Naive B cell (primary cell): ENCODE measurements at places on chromosomes 1 and 21.

DNA sequence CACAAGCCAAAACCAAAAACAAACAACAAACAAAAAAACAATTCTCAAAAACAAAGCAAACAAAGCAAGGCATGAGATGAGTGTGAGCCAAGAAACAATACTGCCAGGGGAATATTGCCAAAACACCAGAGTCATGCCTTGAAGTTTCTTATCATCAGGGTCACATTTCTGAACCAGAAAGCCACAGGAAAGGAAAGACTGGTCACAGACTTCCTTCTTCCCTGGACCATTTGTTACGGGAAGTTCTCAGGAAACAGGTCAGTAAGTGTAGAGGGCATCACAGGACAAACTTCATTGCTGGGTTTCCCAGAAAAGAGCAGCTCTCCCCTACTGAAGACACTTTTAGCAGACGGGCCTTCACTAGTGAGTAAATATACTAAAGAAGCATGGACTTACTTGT is 191.2 kb downstream of the GABPA start:
- no peaks in the 10 kb centered on the region for H3K4me1 ChIP-seq
- no peaks in the 10 kb centered on the region for H3K36me3 ChIP-seq
- no peak for DNase-seq
- no peak overlapping the region for H3K27ac ChIP-seq

DNA sequence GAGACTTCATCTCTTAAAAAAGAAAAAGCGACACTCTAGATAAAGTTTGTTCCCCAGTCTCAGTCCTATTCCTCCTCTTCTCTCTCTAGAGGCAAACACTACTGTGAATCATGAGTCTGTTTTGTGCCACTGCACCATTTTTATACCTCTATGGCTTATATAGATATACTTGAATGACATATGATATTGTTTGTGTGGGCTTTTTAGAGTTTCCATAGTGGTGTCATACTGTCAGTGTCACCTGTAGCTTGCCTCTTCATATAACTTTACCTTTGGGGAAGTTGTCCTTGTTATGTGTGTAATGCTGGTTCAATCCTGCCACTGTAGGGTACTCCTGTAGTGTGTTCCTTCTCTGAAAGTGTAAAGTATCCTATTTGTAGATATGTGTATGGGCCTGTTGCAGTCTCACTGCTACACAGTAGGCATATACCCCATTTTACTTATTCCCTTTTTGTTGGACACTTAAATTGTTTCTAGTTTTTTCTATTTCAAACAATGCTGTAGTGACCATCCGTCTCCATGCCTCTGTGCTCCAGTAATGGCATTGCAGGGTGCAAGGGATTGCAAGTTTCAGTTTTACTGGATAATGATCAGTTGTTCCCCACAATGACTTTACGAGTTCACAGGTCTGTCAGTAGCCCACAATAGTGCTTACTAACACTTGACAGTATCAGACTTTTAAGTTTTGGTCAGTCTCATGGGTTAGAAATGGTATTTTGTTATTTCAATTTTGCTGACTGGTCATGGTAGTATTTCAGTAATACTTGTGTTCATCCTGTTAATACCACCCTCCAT is 2.7 kb downstream of the PRMT2 start:
- DNase-seq = no peak
- peak overlapping the region; percentile 2 for H3K4me3 ChIP-seq
- H3K4me1 ChIP-seq = peaks cover 25% of the 10 kb centered on the region
- H3K36me3 ChIP-seq = peaks cover 11% of the 10 kb centered on the region
- no peaks in the 10 kb centered on the region for H3K27me3 ChIP-seq
- no peak overlapping the region for H3K27ac ChIP-seq

GRCh38 chr1:41296506-41296905 is 54.4 kb upstream of the SCMH1 start:
- no peak for DNase-seq
- no peaks in the 10 kb centered on the region for H3K4me1 ChIP-seq

DNA sequence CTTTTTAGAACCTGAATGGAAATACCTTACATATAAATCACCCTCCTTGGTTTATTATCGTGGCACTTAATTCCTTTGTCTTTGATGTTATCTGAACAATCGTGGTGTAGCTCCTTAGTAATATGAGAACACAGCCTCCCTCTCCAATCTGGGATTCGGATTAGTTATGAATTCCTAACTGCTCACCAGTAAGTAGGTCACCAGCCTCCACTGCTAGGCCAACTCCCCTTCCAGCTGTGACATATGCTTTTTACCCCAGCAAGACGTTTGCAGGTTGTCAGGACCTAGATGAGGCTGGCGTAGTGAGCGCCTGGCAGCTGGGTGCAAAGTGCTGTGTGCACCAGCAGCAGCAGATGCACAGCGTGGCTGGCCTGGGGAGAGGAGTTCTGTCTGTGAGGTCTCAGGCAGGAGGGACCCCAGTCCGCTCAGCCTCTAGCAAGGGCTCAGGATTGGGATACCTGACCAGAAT is 38.2 kb downstream of the NTPCR start:
- no peak overlapping the region for H3K27ac ChIP-seq
- H3K36me3 ChIP-seq = peaks cover 17% of the 10 kb centered on the region
- no peak overlapping the region for H3K4me3 ChIP-seq
- H3K4me1 ChIP-seq = no peaks in the 10 kb centered on the region
- no peaks in the 10 kb centered on the region for H3K27me3 ChIP-seq

GRCh38 chr21:15333951-15334350 is 269.2 kb upstream of the NRIP1 start:
- no peaks in the 10 kb centered on the region for H3K27me3 ChIP-seq
- H3K27ac ChIP-seq = no peak overlapping the region
- no peak for DNase-seq
- no peaks in the 10 kb centered on the region for H3K36me3 ChIP-seq

- no peak overlapping the region for H3K4me3 ChIP-seq
- H3K36me3 ChIP-seq = no peaks in the 10 kb centered on the region
- H3K4me1 ChIP-seq = peaks cover 5% of the 10 kb centered on the region
- H3K27me3 ChIP-seq = no peaks in the 10 kb centered on the region
These were observed 19.3 kb upstream of the UMODL1 start for GRCh38 chr21:42051788-42052187.

DNA sequence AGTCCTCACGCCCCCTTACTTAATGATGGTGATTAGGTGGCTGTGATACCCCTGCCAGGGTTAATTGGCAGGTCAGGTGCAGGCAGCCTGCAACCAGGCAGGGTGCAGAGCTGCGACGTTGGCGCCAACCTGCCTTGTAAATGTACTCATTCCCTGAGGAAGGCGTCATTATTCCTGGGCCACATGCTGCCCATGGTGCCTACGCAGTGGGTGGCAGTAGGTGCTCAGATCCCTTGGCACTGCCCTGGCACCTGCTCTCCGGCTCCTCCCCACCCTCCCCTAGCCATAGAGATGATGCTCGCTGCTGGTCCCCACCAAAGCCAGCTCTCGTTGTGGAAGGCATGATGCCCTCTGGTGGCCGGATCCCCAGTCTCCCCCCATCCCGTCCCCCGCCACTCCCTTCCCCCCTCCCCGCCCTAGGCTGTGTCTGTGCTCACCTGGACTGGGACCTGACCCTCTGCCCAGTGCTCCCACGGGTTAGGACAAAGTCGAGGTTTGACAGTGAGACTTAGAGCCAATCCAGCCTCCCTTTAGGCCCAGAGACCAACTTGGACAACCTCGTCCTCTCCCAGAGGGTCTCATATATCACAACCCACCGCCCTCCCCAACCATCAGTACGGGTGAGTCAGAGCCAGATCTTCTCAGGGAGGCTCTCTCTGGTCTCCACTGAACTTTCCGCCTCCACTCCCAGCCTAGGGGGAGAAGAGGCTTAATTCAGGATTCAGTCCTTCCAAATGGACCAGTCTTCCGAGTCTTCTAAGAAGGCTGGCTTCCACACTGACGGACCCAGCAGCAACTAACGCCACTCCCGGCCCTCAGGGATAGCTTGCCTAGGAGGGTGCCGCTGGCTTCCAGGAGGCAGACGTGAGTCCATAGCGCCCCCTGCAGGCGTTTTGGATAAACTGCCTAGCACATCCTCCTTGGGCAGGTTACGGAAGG is 5.7 kb downstream of the KRTCAP2 start:
- DNase-seq = peak; percentile 84
- H3K4me3 ChIP-seq = peak overlapping the region; percentile 72
- peaks cover 9% of the 10 kb centered on the region for H3K36me3 ChIP-seq
- peaks cover 34% of the 10 kb centered on the region for H3K4me1 ChIP-seq

- no peak overlapping the region for H3K4me3 ChIP-seq
- H3K27ac ChIP-seq = no peak overlapping the region
- H3K27me3 ChIP-seq = no peaks in the 10 kb centered on the region
- peaks cover 7% of the 10 kb centered on the region for H3K36me3 ChIP-seq
- DNase-seq = no peak
These were observed 38.7 kb upstream of the IPO9 start for GRCh38 chr1:201790261-201790660.

- H3K4me3 ChIP-seq = no peak overlapping the region
- H3K4me1 ChIP-seq = no peaks in the 10 kb centered on the region
- no peak for DNase-seq
- peaks cover 10% of the 10 kb centered on the region for H3K36me3 ChIP-seq
- H3K27me3 ChIP-seq = no peaks in the 10 kb centered on the region
- no peak overlapping the region for H3K27ac ChIP-seq
These were observed 406.8 kb downstream of the PTBP2 start for GRCh38 chr1:97128426-97128825.

GRCh38 chr1:239884796-239885195 is 206.9 kb upstream of the FMN2 start:
- DNase-seq = no peak
- no peaks in the 10 kb centered on the region for H3K4me1 ChIP-seq
- H3K27me3 ChIP-seq = no peaks in the 10 kb centered on the region
- H3K4me3 ChIP-seq = no peak overlapping the region
- no peak overlapping the region for H3K27ac ChIP-seq

DNA sequence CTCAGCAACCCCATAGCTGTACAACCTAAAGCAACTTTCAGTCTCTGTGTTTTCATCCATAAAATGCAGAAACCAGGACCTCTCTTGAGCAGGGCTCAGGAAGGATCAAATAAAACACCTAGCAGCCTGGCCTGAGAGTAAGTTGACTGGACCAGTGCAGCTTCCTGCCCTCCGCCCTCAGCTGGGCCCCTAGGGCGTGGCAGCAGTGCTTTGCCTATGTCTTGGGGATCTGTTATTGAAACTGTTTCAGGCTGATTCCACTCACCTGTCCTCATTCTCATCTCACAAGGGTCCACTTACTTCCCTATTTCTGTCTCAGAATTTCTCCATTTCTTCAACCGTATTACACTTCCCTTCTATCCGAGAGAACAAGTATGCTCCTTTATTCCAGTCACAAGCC is 17.3 kb downstream of the LRRC42 start:
- H3K36me3 ChIP-seq = peaks cover 19% of the 10 kb centered on the region
- no peaks in the 10 kb centered on the region for H3K4me1 ChIP-seq
- no peaks in the 10 kb centered on the region for H3K27me3 ChIP-seq
- H3K27ac ChIP-seq = no peak overlapping the region

DNA sequence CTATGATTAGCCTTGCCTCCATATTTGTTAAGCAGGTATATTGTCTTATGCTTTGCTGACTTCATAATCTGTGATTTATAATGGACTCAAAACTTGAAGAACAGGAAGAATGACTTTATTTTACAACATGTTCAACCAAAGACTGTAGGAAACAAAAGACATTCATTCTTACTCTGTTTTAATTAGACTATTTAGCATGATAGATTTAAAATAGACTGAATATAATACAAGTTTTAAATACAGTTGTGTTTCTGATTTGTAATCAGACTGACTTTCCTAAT is 63.1 kb downstream of the CDC14A start:
- H3K27ac ChIP-seq = no peak overlapping the region
- peaks cover 26% of the 10 kb centered on the region for H3K4me1 ChIP-seq
- no peaks in the 10 kb centered on the region for H3K27me3 ChIP-seq
- no peak for DNase-seq
- H3K4me3 ChIP-seq = no peak overlapping the region
- peaks cover 17% of the 10 kb centered on the region for H3K36me3 ChIP-seq

- no peaks in the 10 kb centered on the region for H3K27me3 ChIP-seq
- peak overlapping the region; percentile 73 for H3K27ac ChIP-seq
- H3K36me3 ChIP-seq = no peaks in the 10 kb centered on the region
- no peak overlapping the region for H3K4me3 ChIP-seq
- peaks cover 57% of the 10 kb centered on the region for H3K4me1 ChIP-seq
- no peak for DNase-seq
These were observed 5.3 kb downstream of the CHD1L start for GRCh38 chr1:147247656-147248238.

GRCh38 chr1:231665101-231665500 is 38.5 kb downstream of the DISC1 start:
- H3K27ac ChIP-seq = no peak overlapping the region
- peaks cover 42% of the 10 kb centered on the region for H3K36me3 ChIP-seq
- H3K27me3 ChIP-seq = peaks cover 13% of the 10 kb centered on the region
- H3K4me1 ChIP-seq = no peaks in the 10 kb centered on the region

- DNase-seq = no peak
- no peaks in the 10 kb centered on the region for H3K36me3 ChIP-seq
- no peak overlapping the region for H3K4me3 ChIP-seq
- H3K27ac ChIP-seq = no peak overlapping the region
- no peaks in the 10 kb centered on the region for H3K27me3 ChIP-seq
- H3K4me1 ChIP-seq = no peaks in the 10 kb centered on the region
These were observed 2112.9 kb downstream of the NCAM2 start for GRCh38 chr21:23111070-23111600.

GRCh38 chr1:35558374-35559316 is 1.0 kb downstream of the NCDN start:
- H3K27me3 ChIP-seq = no peaks in the 10 kb centered on the region
- peak overlapping the region; percentile 99 for H3K4me3 ChIP-seq
- peak overlapping the region; percentile 95 for H3K27ac ChIP-seq
- peaks cover 43% of the 10 kb centered on the region for H3K4me1 ChIP-seq
- H3K36me3 ChIP-seq = no peaks in the 10 kb centered on the region

DNA sequence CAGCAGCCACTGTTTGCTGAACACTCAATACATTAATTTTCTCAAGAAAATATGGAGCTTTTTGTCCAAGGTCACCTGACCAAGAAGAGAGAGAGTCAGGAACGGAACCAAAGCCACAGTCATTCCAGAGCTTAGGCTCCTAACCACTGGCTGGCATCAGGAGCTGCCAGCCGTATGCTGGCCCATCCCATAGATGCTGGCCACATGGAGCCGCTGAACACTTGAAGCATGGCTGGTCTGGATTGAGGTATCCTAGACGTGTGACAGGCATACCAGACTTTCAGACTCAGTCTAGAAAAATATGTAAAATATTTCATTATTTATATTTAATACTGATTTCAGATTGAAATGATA is 458.7 kb downstream of the MATN1 start:
- H3K4me3 ChIP-seq = no peak overlapping the region
- no peaks in the 10 kb centered on the region for H3K36me3 ChIP-seq
- peaks cover 16% of the 10 kb centered on the region for H3K27me3 ChIP-seq
